Chondrocyte (in vitro differentiated cells): ENCODE measurements at places on chromosomes 16 and 17. TPM values are rescaled to one million over a fixed set of nuclear protein-coding genes. Genes with fewer than 3 reads are reported as not detected.

GRCh38 chr17:42019509-42020404, at the start of gene NKIRAS2:
Gene NKIRAS2 (plus strand): TSS chr17:42020090. CDS start chr17:42021578, 1,488 bp downstream.
- DNase-seq, result peak; percentile 98

Gene PMFBP1
- 0.26 to 0.92 TPM (median 0.30 TPM) in 3 replicates for total RNA-seq

DNA sequence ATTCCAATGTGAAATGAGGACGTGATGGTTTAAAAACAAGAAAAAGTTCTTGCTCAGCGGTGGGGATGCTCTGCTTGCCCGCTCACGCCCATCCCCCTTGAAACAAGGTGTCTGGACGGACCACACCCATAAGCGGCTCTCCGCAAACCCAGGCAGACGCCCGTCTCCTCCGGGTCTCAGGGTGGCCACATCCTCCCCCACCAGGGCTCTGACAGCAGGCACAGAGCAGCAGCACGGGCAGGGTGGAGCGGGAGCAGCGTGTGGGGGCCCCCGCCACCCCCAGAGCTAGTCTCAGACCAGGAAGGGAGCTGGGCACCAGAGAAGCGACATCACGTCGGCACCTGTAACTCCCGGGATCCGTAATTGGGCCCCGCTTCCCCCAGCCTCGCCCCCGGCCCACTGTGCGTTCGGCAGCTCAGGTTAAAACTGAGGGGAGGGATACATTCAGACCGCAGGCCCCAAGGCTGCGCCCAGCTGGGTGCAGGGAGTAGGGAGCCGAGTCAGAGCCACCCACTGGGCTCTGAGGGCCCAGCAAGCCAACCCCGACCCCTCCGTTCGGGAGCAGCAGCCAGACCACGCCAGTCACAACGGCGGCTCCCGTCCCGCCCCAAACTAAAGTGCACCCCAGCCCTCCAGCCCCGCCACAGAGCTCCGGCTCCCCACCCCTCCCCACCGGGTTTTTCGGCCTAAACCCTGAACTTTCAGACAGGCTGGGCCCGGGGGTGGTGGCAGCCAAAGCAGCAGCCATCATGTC, 22.0 kb downstream of the CLUH start:
- DNase-seq, result peak; percentile 75

- no peak for DNase-seq
Measured at GRCh38 chr17:2304931-2305330, 1.2 kb downstream of the SRR start.

DNA sequence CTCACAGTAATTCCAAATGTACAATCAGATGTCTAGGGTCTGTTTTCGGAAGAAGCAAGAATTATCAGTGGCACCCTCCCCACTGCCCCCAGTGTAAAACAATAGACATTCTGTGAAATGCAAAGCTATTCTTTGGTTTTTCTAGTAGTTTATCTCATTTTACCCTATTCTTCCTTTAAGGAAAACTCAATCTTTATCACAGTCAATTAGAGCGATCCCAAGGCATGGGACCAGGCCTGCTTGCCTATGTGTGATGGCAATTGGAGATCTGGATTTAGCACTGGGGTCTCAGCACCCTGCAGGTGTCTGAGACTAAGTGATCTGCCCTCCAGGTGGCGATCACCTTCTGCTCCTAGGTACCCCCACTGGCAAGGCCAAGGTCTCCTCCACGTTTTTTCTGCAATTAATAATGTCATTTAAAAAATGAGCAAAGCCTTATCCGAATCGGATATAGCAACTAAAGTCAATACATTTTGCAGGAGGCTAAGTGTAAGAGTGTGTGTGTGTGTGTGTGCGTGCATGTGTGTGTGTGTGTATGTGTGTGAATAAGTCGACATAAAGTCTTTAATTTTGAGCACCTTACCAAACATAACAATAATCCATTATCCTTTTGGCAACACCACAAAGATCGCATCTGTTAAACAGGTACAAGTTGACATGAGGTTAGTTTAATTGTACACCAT, 59.7 kb downstream of the HLF start:
- no peak for DNase-seq

Gene WWOX
- total RNA-seq, result 11.6 to 17.6 TPM (median 12.1 TPM) in 3 replicates

DNA sequence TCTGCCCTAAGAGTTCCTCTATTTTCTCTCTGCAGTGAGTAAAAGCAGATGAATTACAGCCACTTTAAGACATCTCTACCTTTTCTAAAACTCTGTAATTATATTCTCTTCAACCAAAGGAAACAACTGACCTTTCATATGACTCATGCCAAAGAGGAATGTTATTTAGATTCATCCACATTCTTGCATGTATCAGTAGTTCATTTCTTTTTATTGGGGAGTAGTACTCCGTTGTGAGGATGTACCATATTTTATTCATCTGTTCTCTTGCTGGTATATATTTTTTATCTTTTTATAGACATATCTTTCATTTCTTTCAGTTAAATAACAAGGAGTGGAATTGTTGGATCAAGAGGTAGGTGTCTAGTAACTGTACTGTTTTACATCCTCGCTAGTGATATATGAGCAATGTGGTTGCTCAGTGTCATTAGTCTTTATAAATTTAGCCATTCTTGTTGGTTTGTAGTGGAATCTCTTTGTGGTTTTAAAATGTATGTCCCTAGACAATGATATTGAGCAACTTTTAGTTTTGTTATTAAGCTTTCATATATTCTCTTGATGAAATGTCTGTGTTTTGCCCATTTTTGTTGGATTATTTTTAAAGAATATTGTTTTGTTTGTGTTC, 7.8 kb upstream of the MYH8 start:
- no peak for DNase-seq

DNA sequence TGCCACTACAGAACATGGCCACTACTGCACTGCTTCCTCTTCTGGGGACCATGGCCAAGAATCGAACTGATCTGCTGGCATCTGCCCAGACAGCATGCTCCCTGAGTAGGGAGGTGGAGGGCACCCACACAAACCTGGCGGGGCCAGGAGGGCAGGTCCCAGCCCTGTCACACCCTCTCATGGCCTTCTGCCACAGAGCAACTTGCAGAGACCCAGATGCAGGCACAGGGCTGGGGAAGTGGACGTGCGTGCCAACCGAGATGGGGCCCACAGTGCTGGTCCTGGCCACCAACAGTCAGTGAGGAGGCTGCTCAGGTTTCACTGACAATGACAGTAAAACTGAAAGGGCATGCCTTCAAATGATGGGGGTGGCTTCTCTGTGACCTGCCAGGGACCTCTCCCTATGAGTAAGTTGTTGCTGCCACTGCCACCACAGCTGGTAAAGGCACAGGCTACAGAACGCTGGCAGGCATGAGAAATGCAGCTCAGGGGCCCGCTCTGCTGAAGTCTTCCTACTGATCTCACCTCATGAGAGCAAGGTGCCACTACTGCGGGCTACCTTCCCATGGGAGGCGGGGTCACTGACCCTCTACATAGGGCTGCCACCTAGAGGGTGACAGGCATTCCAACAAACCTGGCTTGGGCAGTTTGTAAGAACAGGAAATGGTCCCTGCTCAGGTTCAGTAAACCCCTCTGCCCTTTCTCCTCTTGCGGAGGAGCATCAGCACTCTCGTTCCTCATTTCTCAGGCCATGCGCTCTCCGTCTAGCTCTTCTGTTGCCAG, 15.5 kb downstream of the HIC1 start:
- DNase-seq, result no peak

DNA sequence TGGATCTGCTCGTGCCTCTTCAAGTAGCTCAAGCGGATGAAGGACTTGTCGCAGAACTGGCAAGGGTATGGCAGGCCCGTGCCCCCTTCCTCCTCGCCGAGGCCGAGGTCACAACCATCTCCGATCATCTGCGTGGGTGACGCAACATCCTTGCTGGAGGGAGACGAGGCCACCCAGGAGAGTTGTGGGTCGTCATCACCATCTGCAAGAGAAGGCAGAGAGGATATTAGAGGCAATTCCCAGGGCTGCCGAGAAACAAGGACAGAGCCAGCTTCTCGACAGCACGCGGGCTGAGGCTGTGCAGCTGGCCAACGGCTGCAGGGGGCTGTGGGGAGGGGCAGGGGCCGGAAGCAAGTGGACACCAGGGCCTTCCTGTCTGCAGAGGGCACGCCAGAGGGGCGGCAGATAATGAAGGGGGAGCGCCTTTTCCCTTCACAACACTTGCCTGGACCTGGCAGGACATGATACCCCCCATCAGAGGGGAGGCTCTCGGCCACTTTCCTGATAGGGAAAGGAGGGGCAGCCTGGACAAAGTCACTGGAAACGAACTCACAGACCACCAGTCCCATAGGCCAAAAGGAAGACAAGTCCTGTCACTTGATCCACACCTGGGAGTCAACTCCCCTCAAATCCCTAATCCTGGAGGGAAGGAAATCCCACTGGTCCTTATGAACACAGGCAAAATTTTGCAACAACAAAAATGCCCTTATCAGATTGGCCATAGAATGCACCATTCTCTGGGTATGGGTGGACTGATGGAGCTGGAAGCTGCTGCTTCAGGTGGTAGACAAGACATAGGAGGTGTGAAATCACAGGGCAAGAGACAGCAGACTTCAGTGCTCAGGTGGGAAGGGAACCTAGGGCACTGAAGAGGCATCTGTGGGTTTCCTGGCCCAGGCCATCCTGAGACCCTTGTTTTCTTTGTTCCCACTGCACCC, 217.0 kb downstream of the ZNF423 start:
- no peak for DNase-seq

- no peak for DNase-seq
Measured at GRCh38 chr17:76997981-76998531, 129.9 kb downstream of the MGAT5B start.

- peak; percentile 95 for DNase-seq
Measured at GRCh38 chr17:50297407-50297865, 23.2 kb downstream of the TMEM92 start.

DNA sequence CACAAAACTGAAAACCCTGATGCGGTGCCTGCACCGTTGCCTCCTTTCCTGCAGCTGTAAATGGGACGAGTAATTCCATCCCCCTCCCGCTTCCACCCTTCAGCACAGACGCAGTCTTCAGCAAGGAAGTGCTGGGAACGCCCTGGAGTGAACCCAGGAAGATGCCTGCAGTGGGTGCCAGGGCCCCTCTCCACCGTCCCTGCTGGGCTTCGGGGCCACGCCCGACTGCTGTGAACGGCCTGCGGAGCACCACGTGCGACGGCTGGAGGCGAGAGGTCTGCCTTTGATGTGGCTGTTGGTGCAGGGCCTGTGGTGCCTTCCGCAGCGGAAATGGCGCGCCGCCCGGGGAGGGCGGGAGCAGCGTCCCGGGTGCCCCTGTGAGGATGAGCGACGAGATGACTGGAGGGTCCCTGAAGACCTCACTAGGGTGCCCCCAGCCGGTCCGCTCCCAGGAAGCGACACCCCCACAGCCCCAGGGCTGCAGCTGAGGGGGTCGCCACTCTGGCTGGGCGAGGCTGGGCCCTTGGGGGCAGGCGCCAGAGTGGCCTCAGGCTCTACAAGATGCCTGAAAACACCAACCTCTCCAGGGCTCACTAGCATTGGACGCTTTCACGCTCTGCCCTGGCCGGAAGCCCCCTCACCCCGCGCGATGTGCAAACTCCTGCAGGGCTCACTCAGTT, 749 bp upstream of the MC1R start:
- no peak for DNase-seq

Gene TPPP3
- 2.7 to 3.6 TPM (median 3.3 TPM) in 3 replicates for total RNA-seq

DNA sequence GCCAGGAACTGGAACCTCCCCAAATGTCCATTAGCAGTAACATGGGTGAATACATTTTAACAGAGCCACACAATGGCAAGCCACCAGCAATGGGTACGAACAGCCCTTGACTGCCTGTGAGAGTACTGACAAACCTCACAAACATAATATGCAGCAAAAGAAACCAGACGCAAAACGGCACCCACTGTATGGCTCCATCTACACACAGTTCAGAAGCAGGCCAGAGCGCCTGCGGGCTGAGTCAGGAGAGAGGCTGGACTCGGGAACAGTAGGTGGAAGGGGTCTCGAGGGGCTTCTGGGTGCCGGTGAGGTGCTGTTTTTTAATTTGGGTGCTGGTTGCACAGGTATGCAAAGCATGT, 77.4 kb upstream of the TOB1 start:
- peak; percentile 59 for DNase-seq

- DNase-seq, result no peak
Measured at GRCh38 chr17:56152874-56153602, at the start of gene ANKFN1. Gene ANKFN1 (plus strand): TSS chr17:56153475. CDS start chr17:56212668, 59,193 bp downstream.

Gene AOC2
- total RNA-seq, result 1.4 to 2.2 TPM (median 1.4 TPM) in 3 replicates

Gene BCO1
- total RNA-seq, result not detected in 3 replicates

- no peak for DNase-seq
Measured at GRCh38 chr16:76311260-76311659, 34.1 kb downstream of the CNTNAP4 start.

GRCh38 chr16:19835968-19836421, 48.7 kb downstream of the GPRC5B start:
- DNase-seq, result no peak

Gene RBBP6
- total RNA-seq, result 30.9 to 40.8 TPM (median 33.0 TPM) in 3 replicates

- DNase-seq, result peak; percentile 94
Measured at GRCh38 chr17:50264263-50265113, 9.8 kb upstream of the TMEM92 start.

- no peak for DNase-seq
Measured at GRCh38 chr17:51711581-51711980, 446.9 kb downstream of the CA10 start.

Gene TRAPPC1
- 113 to 135 TPM (median 121 TPM) in 3 replicates for total RNA-seq

- DNase-seq, result no peak
Measured at GRCh38 chr17:17719199-17719940, 38.1 kb downstream of the RAI1 start.

- DNase-seq, result peak; percentile 77
Measured at GRCh38 chr17:231191-231965, 49.9 kb upstream of the DOC2B start.

DNA sequence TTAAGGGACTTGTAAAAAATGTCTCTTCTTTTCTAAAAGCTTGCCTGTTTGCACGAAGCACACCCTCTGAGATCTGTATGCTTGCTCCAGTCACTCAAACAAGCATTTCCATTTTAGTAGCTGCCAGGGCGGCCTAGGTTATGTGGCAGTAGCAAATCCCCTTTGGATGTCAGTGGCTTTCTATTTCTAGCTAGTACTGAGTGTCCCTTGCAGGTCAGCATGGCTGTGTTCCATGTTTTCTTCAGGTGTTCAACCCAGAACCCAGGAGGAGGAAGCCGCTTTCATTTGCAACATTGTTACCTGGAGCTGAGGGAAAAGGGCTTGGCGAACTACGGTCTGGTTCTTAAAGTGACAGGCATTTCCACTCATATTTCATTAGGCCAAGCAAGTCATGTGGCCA, 36.4 kb downstream of the FOXL1 start:
- DNase-seq, result no peak

GRCh38 chr17:4947010-4947410, 1.3 kb downstream of the PFN1 start:
- DNase-seq, result no peak

DNA sequence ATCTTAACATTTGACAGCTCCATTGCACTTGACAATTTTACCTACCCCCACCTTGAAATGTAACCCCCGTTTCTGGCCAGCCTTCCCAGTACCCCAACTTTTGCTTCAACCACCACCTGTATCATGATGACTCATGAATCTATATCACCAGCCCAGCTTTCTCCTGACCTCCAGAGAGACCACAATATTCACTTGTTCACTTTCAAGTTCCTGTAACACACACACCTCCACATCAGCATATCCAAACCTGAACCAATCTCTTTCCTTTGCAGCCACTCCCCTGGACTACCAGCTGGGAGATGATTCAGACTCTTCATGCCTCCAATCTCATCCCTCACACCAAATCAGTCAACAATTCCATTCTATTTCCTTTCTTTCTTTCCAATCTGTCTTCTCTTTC, 8.0 kb downstream of the SMG6 start:
- DNase-seq, result no peak

- DNase-seq, result no peak
Measured at GRCh38 chr17:51508048-51508447, 247.7 kb downstream of the UTP18 start.

GRCh38 chr17:56912105-56912999, 1.5 kb downstream of the TRIM25 start:
- no peak for DNase-seq

- no peak for DNase-seq
Measured at GRCh38 chr17:47959825-47960655, 2.4 kb upstream of the PRR15L start.

- DNase-seq, result no peak
Measured at GRCh38 chr16:81647527-81647926, 131.6 kb upstream of the PLCG2 start.
